ENCODE measurements at places on chromosomes 16 and 17.

DNA sequence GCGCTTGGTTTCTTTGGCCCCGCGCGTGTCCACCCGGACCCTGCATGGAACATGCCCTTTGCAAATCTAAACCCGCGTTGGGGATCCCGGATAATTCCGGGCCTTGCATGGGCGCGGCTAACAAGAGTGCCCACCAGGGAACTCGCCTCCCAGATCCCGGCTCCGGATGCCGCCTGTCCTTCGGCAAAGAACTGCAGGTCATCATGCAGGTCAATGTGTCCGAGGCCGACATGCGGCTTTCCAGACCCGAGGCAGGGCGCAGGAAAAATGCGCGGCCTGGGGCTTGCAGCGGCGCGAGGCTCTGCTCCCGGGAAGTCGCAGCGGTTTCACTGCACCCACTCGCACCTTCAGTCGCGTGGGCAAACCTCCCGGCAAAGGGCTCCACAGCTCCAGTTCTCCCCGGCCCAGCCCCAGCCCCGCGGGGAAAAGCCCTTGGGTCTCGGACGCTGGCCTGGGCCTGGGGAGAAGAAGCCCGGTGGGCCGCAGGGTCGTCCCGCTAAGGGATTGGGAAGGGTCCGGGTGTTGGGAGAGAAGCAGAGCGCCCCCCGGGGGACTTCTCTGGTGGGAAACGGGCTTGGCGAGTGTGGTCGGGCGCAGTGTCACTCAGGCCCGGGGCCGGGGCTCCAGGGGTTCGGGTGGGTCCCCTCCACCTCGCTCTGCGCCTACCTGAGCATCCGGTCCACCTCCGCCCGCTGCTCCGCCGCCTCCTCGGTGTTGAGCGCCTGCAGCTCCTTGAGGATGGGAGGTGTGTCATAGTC is 805 bp downstream of the HNF1B start:
- DNase-seq = peak; percentile 57

GRCh38 chr17:10648956-10649355 is 8.2 kb downstream of the MYH3 start:
- no peak for DNase-seq

- no peak for DNase-seq
Observed at GRCh38 chr16:58516768-58517107, 1.4 kb downstream of the SETD6 start.

- DNase-seq = no peak
Observed at GRCh38 chr17:77233635-77234334, 93.0 kb downstream of the SEC14L1 start.

DNA sequence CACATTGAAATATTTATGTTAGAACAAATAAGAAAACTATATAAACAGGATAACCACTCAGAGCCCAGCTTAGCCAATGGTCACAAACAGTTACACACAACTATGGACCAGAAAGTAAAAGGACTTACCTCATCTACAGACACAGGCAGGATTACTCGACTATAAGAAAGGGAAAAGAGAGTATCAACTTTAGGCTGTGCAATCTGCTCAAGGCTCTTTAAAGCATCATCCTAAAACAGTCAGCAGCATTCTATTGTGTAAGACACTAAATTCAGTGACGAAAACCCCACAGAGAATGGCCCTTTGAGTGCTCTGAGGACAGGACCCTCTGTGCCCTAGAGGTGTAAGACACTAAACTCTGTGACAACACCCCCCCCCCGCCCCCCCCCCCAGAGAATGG is 4.2 kb downstream of the PITPNA start:
- no peak for DNase-seq

DNA sequence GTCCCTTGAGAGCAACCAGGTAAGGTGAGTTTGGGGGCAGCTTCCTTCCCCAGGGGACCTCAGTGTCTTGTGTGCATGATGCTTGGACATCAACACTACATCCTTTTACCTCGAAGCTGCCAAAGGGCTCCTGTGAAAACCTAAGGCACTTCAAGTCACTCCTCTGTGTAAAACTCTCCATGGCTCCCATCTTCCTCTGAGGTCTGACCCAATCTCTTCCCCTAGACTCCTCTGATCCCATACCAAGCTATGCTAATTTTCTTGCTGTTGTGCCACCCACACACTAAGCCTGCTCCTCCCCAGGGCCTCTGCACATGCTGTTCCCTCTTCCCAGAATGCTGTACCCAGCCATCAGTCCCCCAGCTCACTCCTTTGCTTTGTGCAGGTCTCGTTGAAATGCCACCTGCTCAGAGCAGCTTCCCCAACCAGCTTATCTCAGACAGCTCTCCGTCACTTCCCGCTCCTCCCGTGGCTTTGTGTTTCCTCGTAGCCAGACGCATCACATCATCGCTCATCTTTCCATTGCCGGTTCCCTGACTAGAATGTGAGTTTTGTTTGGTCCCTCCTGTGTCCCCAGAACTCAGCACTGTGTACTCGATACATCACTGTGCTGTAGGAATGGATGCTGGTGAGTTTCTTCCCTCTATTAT is 78.4 kb downstream of the CNGB1 start:
- DNase-seq = no peak

GRCh38 chr16:4409081-4409932 is 7.1 kb downstream of the CORO7 start:
- no peak for DNase-seq

GRCh38 chr17:2302778-2303203 is 794 bp downstream of the SMG6 start:
- DNase-seq = no peak

- DNase-seq = no peak
Observed at GRCh38 chr17:68094481-68095078, 59.0 kb downstream of the KPNA2 start.

GRCh38 chr16:47613251-47613650 is 152.1 kb downstream of the PHKB start:
- DNase-seq = no peak

- DNase-seq = no peak
Observed at GRCh38 chr16:10664720-10665126, 30.0 kb downstream of the TEKT5 start.

DNA sequence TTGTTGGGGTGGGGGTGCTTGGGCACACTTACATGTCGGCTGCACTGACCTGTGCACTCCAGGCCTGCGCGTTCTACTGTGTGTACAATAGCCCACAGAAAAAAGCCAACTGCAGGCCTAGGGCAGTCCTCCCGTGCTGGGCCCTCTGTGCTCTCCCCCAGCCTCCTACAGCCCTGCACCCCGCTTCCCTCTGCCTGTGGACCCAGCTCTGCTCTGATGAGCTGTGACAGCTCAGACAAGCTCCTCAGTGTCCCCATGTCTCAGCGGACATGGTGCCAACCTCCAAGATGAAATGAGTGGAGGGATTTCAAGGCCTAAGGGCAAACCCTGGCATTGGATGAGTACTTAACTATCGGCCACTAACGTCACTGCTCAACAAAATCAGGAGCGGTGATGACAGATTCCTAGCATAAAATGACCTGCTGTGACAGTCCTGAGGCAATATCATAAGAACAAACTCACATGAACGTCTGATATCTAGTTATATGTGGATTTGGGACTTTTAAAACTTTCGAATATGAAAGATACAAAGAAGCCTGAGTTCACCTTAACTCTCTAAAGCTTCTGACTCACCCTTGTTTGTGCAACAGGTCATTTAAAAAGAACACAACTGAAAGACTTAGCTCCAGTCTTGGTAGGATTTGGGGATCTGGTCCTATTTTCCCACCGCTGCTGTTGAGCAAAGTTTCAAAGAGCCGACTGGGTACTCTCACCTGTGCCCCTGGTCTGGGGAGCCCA is 34.7 kb downstream of the CCDC57 start:
- DNase-seq = no peak

GRCh38 chr16:20136446-20136968 is 62.8 kb upstream of the GPR139 start:
- no peak for DNase-seq

- no peak for DNase-seq
Observed at GRCh38 chr17:75151930-75152329, 2.4 kb downstream of the JPT1 start.

DNA sequence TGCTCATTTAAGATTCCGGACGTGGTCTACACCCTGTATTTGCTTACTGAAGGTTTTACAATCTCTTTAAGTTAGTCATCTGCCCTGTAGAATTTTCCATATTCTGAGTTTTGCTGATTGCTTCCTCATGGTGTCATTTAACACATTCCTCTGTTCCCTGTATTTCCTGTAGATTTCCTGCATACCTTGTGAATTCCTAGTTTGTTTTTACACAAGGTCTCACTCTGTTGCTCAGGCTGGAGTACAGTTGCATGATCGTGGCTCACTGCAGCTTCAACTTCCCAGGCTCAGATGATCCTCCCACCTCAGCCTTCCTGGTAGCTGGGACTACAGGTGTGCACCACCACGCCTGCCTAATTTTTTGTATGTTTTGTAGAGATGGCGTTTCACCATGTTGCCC is 66.8 kb downstream of the CMIP start:
- no peak for DNase-seq

DNA sequence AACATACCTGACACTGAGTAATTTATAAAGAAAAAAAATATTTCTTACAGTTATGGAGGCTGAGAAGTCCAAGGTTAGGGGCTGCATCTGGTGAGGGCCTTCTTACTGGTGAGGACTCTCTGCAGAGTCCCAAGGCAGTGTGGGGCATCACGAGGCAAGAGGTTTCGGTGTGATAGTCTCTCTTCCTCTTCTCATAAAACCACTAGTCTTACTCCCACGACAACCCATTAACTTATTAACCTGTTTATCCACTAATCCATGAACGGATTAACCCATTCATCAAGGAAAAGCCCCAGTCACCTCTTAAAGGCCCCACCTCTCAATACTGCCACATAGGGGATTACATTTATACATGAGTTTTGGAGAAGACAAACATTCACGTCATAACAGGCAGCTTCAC is 20.1 kb downstream of the CIITA start:
- no peak for DNase-seq

DNA sequence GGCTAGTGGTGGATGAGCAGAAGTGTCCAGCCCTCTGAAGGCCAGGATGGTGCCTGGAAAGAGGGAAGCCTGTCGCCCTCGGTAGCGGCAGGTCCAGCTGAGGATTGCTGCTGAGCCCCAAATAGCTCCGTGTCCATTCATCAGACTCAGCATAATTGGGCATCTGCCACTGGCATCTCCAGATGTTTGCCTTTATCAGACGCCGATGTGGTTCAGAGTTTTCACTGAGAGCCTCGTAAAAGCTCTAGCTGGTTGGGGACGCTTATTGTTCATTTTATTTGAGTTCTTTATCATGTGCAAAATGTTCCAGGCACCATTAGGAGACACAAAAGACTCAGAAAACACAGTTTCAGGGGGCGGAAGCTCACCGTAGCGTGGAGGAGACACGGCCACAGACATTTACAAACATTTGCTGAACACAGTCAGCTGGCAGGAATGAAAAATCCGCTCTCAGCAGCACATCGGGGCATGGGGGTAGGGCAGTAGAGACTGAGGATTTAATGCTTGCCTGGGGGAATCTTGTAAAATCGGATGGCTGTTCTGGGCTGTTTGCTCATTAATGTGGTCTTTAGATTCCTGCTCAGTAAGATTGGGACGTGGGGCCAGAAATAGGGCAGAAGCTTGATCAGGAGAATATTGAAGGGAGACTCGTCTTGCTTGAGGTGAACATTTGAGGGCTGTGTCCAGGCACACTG is 41.7 kb downstream of the SMPD3 start:
- DNase-seq = no peak

DNA sequence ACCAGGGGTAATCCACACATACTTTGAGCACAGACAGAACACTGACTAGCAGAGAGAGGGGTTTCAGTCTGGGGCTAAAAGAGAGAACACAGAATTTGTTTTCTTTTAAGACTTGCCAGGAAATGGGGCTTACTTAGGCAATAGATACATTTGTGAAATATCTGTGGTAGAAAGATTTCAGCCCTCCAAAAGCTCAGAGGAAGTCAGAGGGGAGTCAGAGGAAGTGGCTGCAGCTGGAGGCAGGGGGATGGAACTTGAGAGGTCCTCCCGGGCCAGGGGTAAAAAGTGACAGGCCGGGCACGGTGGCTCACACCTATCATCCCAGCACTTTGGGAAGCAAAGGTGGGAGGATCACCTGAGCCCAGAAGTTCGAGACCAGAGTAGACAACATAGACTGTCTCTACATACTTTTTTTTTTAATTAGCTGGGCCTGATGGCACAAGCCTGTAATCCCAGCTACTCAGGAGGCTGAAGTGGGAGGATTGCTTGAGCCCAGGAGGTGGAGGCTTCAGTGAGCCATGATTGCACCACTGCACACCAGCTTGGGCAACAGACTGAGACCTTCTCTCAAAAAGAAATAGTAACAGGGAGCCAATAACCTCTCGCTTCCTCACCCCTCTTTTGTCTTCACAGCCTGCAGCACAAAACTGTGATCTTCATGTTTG is 49.9 kb downstream of the NLRC5 start:
- DNase-seq = no peak

GRCh38 chr17:38896346-38896954 is 26.6 kb downstream of the LASP1 start:
- DNase-seq = peak; percentile 41

DNA sequence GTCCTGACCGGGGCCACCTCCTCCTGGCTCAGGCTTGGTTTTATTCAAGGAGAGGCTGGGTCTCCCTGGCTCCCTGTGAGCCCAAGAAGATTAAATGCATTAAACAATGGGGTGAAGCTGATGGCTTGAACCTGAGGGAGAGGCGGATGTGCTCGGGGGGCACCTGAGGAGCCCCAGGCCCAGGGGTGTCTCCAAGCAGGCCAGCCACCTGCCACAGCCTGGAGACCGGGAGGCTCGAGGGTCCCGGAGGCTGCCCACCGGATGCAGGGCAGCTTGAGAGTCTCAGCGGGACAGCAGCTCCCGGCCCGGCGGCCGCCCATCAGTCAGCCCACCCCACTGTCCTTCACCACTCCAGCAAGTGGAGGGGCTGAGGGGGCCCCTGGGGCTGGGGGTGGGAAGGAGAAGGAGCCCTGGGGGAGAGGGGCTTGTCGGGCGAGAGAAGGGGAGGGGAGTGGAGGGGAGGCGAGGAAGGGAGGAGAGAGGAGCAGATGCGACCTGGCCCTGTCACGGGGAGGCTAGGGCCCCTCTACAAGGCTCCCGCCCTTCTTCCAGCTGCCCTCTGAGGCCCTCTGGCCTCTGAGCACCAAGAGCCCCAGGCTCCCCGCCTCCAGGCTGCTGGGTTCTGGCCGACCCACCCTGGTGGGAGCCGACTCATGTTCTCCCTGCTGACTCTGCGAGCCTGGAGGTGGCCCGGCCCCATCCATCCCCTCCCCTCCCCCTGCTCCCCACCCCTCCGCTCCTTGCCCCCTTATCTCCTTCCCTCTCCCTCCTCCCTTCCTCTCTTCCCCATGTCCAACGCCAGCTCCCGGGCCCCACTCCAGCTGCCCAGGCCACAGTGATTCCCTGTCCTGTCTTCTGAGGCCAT is 13.2 kb downstream of the CD7 start:
- DNase-seq = no peak

DNA sequence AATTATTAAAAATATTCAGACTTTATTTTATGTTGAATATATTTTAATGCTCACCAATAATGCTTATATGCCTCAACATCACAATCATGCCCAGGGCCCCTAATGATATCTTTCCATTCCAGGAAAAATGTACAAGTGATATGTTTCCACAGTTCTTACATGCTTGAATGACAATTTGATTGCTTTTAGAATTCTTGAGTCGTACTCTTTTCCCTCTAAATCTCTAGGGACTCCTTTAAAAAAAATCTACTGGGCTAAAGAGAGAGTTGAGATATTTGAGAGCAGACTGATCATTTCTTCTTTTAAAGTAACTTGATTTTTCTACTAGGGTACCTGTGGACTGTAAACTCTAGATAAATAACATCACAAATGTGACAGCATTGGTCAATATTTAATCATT is 18.2 kb upstream of the HLF start:
- no peak for DNase-seq

Data from nephron progenitor cell (in vitro differentiated cells).